ENCODE measurements at places on chromosomes 2 and 18. TPM values are rescaled to one million over a fixed set of nuclear protein-coding genes. Genes with fewer than 3 reads are reported as not detected.

The NOTO gene
- not detected for total RNA-seq

The DNMT3A gene
- total RNA-seq: 5.6 TPM

The GIGYF2 gene
- total RNA-seq: 28.7 TPM

The C2orf68 gene
- 29.3 TPM for total RNA-seq

The CCDC85A gene
- 0.12 TPM for total RNA-seq

The AGPS gene
- 45.6 TPM for total RNA-seq

The INHA gene
- total RNA-seq: 0.74 TPM

The CTAGE1 gene
- not detected for total RNA-seq
